ENCODE measurements at places on chromosomes 16 and 17.

GRCh38 chr17:79393358-79394052 is 217.3 kb downstream of the RBFOX3 start:
- DNase-seq = peak; percentile 42

GRCh38 chr17:67931227-67931626 is 65.0 kb downstream of the C17orf58 start:
- no peak for DNase-seq

- no peak for DNase-seq
Measured at GRCh38 chr17:38320482-38320881, 23.3 kb downstream of the GPR179 start.

- no peak for DNase-seq
Measured at GRCh38 chr17:80845863-80846671, 145.6 kb upstream of the CHMP6 start.

- DNase-seq = no peak
Measured at GRCh38 chr17:17127730-17128291, 78.3 kb downstream of the PLD6 start.

GRCh38 chr17:6348891-6349290 is 86.0 kb downstream of the AIPL1 start:
- DNase-seq = no peak

DNA sequence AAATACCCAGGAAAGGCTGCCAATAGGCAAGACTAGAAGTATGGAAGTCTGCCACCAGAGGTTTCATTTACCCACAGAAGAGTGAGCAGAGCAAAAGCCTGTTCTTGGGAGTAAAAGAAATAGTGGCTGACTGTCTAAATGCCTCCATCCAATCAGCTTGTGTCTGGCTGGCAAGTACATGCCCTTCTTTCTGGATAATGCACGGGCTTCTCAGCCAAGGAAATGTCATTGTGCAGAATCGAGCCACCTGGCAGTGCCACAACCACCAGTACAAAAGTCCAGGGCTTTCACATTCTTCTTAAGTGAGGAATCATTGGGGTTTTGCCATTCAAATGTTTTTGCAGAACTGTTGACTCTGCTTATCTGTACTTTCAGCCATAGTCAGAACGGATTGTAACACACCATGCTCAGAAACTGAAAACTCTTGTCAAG is 10.1 kb upstream of the ERCC4 start:
- DNase-seq = no peak

- DNase-seq = no peak
Measured at GRCh38 chr17:13813347-13814240, 211.9 kb upstream of the HS3ST3A1 start.

- DNase-seq = no peak
Measured at GRCh38 chr16:57759541-57760356, 24.2 kb downstream of the KATNB1 start.

- DNase-seq = no peak
Measured at GRCh38 chr17:82831041-82831817, 8.6 kb downstream of the ZNF750 start.

- DNase-seq = no peak
Measured at GRCh38 chr16:727291-727977, 528 bp downstream of the HAGHL start.

GRCh38 chr17:50691550-50692447 is 15.9 kb downstream of the ANKRD40 start:
- no peak for DNase-seq

- DNase-seq = no peak
Measured at GRCh38 chr17:73769479-73769878, 125.2 kb upstream of the SDK2 start.

GRCh38 chr16:51763072-51763661 is 612.1 kb upstream of the SALL1 start:
- no peak for DNase-seq

GRCh38 chr16:50797456-50797855 is 55.6 kb downstream of the CYLD start:
- no peak for DNase-seq

GRCh38 chr17:10295728-10296343 is 77.0 kb downstream of the MYH13 start:
- no peak for DNase-seq

GRCh38 chr16:30096105-30096861 is at the start of gene YPEL3:
Gene YPEL3 (minus strand): TSS chr16:30096213. CDS start chr16:30095482, 731 bp downstream.
- DNase-seq = peak; percentile 86

GRCh38 chr17:59381716-59382570 is 50.5 kb downstream of the YPEL2 start:
- no peak for DNase-seq

All from activated T-helper 1 cell treated with Interleukin-2 at 50 U/mL for 16 hours (primary cell).